ENCODE measurements at places on chromosomes 3 and 15. TPM values are rescaled to one million over a fixed set of nuclear protein-coding genes. Genes with fewer than 3 reads are reported as not detected.

GRCh38 chr3:32493437-32494414 lies 8.9 kb downstream of the CMTM6 start:
- H3K27me3 ChIP-seq = no peaks in the 10 kb centered on the region
- no peak for DNase-seq
- H3K36me3 ChIP-seq = peaks cover 4% of the 10 kb centered on the region
- no peak overlapping the region for H3K4me3 ChIP-seq
- no peak overlapping the region for H3K27ac ChIP-seq

DNA sequence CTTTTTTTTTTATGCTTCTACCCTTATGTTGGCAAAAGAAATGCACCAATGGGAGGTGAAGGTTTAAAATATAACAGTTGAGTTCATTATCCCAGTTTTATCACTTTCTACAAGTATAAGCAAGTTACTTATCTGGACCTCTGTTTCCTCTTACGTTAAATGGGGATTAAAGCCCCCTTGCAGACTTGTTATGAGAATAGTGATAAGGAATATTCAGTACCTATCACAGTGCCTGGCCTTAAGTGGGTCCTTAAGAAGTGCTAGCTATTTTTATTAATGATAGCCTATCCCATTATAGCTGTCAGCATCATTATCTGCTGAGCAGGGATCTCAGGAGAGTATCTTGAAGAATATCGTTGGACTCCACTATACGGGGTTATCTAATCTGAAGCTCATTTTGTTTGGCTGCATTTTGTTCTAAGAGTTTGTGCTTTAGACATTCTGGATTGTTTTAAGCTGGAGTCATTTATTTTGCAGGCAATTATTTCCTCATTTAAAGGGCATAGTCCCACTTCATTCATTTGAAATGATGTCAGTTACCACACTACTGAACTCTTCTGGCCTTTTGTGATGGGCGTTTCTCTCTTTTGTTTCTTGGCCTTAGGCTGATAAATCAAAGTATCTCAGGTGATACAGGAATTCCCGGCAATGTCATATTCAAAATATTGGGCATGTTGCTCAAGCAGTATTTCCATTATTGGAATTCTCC lies 28.8 kb downstream of the RAB8B start:
- no peak overlapping the region for H3K27ac ChIP-seq
- H3K4me1 ChIP-seq = peaks cover 27% of the 10 kb centered on the region
- H3K27me3 ChIP-seq = no peaks in the 10 kb centered on the region
- DNase-seq = no peak
- no peak overlapping the region for H3K4me3 ChIP-seq
- H3K36me3 ChIP-seq = no peaks in the 10 kb centered on the region

DNA sequence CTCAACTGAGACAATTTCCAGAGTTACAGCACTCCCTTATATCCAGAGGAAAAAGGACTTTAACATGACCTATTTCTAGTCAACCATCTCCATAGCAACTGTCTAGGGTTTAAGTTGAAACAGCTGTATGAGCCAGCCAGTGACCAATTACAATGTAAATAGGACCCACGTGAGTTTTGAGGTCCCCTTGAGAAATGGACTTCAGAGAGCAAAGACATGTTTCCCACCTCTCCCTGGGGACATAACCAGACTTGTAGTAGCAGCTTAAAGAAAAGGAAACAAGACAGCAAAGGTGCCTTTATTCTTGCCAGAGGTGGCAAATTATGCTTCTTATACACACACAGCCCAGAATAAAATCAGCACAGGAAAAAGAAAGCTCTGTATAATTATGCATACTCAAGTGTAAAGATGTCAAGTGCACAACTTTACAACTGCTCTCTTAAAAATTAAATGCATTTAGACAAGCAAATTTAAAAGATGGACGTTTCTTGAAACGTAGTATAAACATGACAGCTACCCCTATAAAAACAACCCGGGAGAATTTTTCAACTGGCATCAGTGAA lies 40.2 kb downstream of the SUMF1 start:
- no peak for DNase-seq
- no peaks in the 10 kb centered on the region for H3K27me3 ChIP-seq
- H3K27ac ChIP-seq = peak overlapping the region; percentile 23
- H3K4me1 ChIP-seq = peaks cover 23% of the 10 kb centered on the region

GRCh38 chr3:128273841-128274573 lies 120.7 kb downstream of the EEFSEC start:
- peaks cover 26% of the 10 kb centered on the region for H3K4me1 ChIP-seq
- H3K27ac ChIP-seq = no peak overlapping the region
- no peaks in the 10 kb centered on the region for H3K36me3 ChIP-seq
- H3K27me3 ChIP-seq = no peaks in the 10 kb centered on the region
- DNase-seq = no peak

DNA sequence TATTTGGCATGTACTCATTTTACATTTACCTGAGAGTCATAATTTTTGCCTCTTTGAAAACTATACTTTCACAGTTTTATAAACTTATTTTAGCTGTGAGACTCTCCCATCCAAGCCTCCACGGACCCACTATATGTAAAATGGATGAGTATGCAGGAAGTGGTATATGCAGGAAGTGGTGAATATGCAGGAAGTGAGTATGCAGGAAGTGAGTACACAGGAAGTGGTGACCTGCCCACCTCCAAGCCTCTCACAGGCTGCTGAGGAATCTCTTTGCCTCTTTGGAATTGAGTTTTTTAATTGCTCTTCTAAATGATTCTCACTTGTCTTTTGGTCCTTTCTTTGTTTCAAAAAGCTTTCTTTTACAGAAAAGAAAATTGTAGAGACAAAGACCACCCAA lies 85.2 kb downstream of the KBTBD8 start:
- H3K27me3 ChIP-seq = no peaks in the 10 kb centered on the region
- no peaks in the 10 kb centered on the region for H3K4me1 ChIP-seq
- H3K36me3 ChIP-seq = no peaks in the 10 kb centered on the region
- DNase-seq = no peak

- H3K36me3 ChIP-seq = no peaks in the 10 kb centered on the region
- H3K27me3 ChIP-seq = no peaks in the 10 kb centered on the region
- H3K4me3 ChIP-seq = no peak overlapping the region
- no peaks in the 10 kb centered on the region for H3K4me1 ChIP-seq
These were observed 118.9 kb downstream of the MAGI1 start for GRCh38 chr3:65919826-65920225.

DNA sequence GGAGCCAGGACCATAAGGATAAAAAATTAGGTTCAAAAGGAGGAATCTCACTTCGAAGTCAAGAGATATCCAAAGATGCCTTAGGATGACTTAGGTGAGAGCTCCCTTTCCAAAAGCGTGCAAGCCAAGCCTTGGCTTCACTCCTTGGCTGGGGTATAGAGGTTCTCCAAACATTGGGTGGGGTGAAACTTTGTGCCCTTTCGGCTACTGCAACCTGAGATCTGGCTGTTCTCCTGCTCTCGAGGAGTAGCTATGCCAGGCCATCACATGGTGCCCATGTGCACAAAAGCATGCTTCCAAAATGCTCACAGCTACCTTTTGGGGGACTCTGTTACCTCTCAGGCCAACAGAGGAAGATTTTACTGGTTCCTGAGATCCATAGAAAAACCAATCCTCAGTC lies 373.8 kb downstream of the EPHB1 start:
- H3K36me3 ChIP-seq = no peaks in the 10 kb centered on the region
- no peak overlapping the region for H3K4me3 ChIP-seq
- H3K27me3 ChIP-seq = no peaks in the 10 kb centered on the region
- H3K4me1 ChIP-seq = no peaks in the 10 kb centered on the region
- no peak overlapping the region for H3K27ac ChIP-seq

DNA sequence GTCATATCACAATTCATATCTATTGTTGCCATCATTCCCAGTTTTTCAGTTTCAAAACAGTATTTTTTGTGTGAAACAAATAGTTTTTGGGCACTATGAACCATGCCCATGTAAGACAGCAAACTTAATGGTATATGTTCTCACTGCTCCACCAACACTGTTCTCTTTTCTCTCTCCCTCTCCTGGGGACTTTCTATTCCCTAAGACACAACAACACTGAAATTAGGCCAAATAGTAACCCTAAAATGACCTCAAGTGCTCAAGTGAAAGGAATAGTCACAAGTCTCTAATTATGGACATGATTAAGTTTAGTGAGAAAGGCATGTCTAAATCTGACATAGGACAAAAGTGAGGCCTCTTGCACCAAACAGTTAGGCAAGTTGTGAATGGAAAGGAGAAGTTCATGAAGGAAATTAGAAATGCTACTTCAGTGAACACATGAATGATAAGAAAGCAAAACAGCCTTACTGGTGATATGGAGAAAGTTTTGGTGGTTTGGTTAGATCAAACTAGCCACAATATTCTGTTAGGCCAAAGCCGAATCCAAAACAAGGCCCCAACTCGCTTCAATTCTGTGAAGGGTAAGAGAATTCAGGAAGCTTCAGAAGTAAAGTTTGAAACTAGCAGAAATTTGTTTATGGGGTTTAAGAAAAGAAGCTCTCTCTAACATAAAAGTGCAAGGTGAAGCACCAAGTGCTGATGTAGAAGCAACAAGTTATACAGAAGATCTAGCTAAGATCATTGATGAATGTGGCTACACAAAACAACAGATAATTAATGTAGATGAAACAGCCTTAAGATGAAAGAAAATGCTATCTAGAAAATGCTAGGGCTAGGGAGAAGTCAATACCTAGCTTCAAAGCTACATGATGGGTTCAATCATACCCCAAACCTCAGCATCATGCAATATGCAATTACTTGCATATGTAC lies 104.2 kb downstream of the CBLB start:
- H3K27me3 ChIP-seq = no peaks in the 10 kb centered on the region
- H3K4me1 ChIP-seq = no peaks in the 10 kb centered on the region
- H3K4me3 ChIP-seq = no peak overlapping the region
- no peaks in the 10 kb centered on the region for H3K36me3 ChIP-seq
- H3K27ac ChIP-seq = no peak overlapping the region
- DNase-seq = no peak

DNA sequence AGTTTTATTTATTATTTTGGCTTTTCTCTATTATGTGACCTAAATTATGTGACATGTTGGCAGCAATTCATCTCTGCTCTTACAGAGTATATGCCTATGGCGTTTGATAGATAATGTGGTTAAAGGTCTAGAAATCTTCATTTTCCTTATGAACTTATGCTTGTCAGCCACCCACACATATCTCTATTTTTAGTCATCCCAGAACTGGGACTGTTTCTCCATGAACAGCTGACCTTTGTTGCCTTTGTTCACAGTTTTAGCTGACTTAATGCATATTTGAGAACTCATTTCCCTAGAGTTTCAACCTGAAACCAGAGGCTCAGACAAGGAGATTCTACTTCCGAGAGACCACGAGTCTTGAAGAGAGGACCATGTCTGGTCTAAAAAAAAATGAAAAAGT lies 176.5 kb downstream of the RAP2B start:
- DNase-seq = no peak
- H3K27me3 ChIP-seq = no peaks in the 10 kb centered on the region
- H3K36me3 ChIP-seq = no peaks in the 10 kb centered on the region
- H3K4me3 ChIP-seq = no peak overlapping the region
- peaks cover 10% of the 10 kb centered on the region for H3K4me1 ChIP-seq

- H3K36me3 ChIP-seq = no peaks in the 10 kb centered on the region
- H3K27me3 ChIP-seq = no peaks in the 10 kb centered on the region
- no peak overlapping the region for H3K27ac ChIP-seq
- DNase-seq = no peak
- H3K4me1 ChIP-seq = peaks cover 8% of the 10 kb centered on the region
- no peak overlapping the region for H3K4me3 ChIP-seq
These were observed 4.4 kb upstream of the COL8A1 start for GRCh38 chr3:99633887-99634558.

DNA sequence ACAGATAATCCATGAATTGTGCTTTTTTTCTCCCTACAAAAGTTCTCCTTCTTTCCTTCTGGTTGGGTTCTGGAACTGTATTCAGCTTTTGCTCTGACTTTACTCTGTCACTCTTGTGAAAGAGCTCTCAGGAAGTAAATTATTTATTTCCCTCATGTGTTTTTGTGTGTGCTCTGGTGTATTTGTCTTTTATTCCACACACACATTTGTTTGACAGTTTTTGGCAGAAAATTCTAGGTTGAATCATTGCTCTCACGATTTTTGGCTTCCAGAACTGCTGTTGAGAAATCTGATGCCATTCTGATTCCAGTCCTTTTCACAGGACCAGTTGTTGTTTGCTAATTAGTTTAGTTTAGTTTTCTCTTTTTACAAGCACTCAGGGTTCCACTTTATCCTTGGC lies 172.8 kb downstream of the PLCH1 start:
- H3K27me3 ChIP-seq = no peaks in the 10 kb centered on the region
- no peak for DNase-seq
- no peak overlapping the region for H3K27ac ChIP-seq
- H3K4me1 ChIP-seq = no peaks in the 10 kb centered on the region
- H3K36me3 ChIP-seq = no peaks in the 10 kb centered on the region

GRCh38 chr3:186476044-186476468 lies 68.1 kb downstream of the CRYGS start:
- no peak overlapping the region for H3K4me3 ChIP-seq
- DNase-seq = no peak
- peaks cover 10% of the 10 kb centered on the region for H3K4me1 ChIP-seq
- H3K27ac ChIP-seq = no peak overlapping the region

DNA sequence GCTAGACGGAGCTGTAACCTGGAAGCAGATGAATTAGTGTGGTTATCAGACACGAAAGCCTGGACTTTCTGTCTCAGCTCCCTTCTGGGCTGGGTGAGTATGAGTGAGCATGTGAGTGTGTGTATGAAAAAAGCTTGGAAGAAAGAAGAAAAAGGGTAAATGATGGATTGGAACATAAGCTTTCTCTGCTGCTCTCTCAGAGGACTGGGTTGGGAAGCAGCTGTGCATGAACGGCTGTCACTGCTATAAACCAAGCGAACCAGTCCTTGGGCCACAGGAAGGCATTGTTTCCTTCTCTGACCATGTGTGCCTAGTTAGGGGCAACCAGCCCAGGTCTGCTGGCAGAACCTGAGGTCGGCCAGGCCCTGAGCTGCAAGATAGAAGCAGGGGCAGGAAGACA lies 37.0 kb downstream of the UMPS start:
- no peak for DNase-seq
- no peak overlapping the region for H3K4me3 ChIP-seq
- H3K27me3 ChIP-seq = no peaks in the 10 kb centered on the region
- peaks cover 65% of the 10 kb centered on the region for H3K36me3 ChIP-seq
- peaks cover 25% of the 10 kb centered on the region for H3K4me1 ChIP-seq
- H3K27ac ChIP-seq = no peak overlapping the region

GRCh38 chr15:85030301-85030929 lies 48.8 kb downstream of the PDE8A start:
- no peak overlapping the region for H3K4me3 ChIP-seq
- H3K4me1 ChIP-seq = peaks cover 31% of the 10 kb centered on the region
- H3K27ac ChIP-seq = no peak overlapping the region
- H3K36me3 ChIP-seq = no peaks in the 10 kb centered on the region
- DNase-seq = no peak

- no peak overlapping the region for H3K4me3 ChIP-seq
- H3K36me3 ChIP-seq = no peaks in the 10 kb centered on the region
- no peaks in the 10 kb centered on the region for H3K4me1 ChIP-seq
- no peak overlapping the region for H3K27ac ChIP-seq
These were observed 40.0 kb downstream of the ARRDC4 start for GRCh38 chr15:98000249-98001203.

Gene POPDC2
- total RNA-seq = 35.2 TPM

Gene EPHB3
- total RNA-seq = 2.8 TPM

Gene RASGRF1
- total RNA-seq = not detected

Gene WDR72
- 2.2 TPM for total RNA-seq

Gene MYL3
- not detected for total RNA-seq

Gene LYSMD2
- 21.8 TPM for total RNA-seq

Gene RAD51
- total RNA-seq = 0.27 TPM

Gene GOLGA6L4
- total RNA-seq = 22.2 TPM

Gene PDCD10
- total RNA-seq = 55.5 TPM

Gene NR2E3
- 0.27 TPM for total RNA-seq

Gene GCHFR
- 14.1 TPM for total RNA-seq

Gene ESYT3
- total RNA-seq = 7.1 TPM
